Stimulated activated CD8-positive, alpha-beta memory T cell treated with anti-CD3 and anti-CD28 coated beads, Interleukin-15, amount 100 ng/mL, for 24 hours (primary cell): ENCODE measurements at places on chromosomes 7 and 10.

- DNase-seq = no peak
These were observed 245.5 kb upstream of the PPP2R2D start for GRCh38 chr10:131655101-131655849.

- DNase-seq = no peak
These were observed 12.5 kb downstream of the PYROXD2 start for GRCh38 chr10:98402478-98402877.

DNA sequence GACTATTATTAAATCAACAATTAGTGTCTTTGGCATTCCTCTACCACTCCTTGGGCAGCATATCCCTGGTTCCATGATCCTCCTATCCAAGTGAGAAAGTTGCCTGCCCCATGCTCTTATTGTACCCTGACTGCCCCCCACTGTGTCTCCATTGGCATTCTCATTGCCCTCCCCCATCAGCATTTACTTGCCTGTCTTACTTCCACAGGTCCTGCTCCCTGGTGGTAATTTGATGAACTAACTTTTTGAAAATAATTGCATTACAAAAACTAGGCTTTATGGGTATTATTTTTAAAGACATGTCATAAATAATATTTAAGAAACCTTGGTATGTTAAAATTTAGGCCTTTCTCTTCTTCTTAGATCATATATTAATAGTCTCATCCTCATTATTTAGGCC, 346.4 kb downstream of the PCLO start:
- DNase-seq = no peak

DNA sequence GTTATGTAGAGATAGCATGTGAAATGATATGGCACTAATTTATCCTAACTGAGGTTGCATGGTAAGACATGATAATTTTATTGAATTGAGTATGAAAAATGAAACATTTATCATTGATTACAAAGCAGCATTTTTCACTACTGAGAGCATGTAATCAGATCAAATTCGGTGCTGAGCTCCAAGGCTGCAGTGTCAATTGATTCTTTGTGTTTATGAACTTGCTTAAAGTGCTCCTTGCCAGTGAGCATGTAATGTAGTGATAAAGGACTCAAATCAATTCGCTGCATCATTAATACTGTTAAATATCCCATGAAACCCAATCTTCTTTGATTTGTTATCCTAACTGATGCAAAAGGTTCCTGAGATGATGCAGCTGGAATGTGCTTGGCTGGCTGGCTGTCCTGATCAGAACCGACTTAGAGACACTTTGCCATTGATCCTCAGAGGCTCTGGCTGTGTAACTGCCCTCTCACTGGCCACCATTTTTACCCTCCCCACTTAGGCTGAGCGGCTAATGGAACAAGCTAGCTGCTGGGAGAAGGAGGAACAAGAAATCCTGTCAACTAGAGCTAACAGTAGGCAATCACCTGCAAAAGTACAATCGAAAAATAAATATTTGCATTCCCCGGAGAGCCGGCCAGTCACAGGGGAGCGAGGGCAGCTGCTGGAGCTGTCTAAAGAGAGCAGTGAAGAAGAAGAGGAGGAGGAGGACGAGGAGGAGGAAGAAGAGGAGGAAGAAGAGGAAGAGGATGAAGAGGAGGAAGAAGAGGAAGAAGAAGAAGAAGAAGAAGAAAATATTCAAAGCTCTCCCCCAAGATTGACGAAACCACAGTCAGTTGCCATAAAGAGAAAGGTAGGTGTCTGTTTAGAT, 89.8 kb upstream of the SAMD8 start:
- DNase-seq = no peak

GRCh38 chr7:155846156-155846555, 33.9 kb upstream of the SHH start:
- DNase-seq = no peak

- DNase-seq = no peak
These were observed 26.8 kb upstream of the ARMC3 start for GRCh38 chr10:22900841-22901601.

DNA sequence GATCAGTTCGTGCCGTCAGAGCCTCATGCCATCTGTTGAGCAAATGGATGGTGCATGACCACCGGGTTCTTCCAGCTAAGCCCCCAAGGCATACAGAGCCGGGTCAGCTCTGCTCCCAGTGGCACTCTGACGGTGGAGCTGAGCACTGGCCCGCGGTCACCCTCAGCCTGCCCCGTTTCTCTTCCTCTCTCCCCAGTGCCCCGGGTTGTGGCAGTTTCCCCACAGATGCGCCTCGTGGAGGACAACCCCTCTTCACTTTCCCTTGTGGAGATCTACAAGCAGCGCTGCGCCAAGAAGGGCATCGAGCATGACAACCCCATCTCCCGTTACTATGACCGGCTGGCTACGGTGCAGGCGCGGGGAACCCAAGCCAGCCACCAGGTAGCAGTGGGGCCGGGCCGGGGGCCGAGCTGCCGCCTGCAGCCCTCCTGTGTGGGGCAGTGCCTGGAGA, 129.9 kb downstream of the TRRAP start:
- DNase-seq = no peak

DNA sequence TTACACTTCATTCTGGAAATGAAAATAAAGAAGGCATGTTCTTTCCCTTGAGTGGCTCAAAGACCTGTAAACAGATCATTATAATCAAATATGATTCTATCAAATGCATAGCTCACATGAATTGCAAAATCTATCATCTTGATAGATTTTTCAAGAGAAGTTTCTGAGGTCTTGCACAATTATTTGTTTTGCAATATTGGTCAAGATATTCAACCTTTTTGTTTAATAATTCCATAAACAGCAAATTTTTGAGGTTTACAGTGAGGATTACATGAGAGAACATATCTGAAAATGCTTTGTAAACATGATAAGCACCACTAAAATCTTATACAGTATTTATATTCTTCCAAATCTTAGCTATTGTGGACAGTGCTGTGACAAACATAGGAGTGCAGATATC, 160.8 kb downstream of the HDAC9 start:
- DNase-seq = no peak

DNA sequence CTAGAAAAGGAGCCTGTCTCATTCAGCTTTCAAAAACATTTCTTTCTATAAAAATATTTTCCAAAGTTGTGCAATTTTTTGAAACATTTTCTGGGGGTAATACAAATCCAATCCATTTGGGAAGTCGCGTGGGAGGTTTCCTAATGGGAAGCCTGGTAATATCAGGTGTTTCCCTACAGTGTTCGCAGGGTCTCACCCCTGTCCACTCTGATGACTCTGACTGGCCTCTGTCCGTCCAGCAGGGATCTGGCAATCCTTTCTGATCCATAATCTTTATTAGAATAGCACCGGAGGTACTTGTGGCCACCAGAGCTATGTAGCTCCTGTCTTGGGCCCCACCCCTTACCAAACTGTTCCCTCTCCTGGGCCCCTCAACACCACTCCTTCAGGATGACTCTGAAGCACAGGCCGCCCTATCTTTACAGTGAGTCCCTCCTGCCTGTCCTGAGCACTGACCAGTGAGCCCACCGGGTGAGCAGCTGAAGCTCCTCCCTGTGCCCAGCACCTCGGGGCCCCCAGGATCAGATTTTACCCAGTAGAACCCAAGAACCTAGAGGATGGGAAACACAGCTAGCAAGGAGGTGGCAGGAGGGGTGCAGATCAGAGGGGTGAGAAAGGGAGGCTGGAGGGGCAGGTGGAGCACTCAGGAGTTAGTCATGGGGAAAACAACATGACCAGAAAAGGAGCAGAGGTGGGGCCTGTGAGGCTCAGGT, 84.8 kb downstream of the PTPRE start:
- no peak for DNase-seq

DNA sequence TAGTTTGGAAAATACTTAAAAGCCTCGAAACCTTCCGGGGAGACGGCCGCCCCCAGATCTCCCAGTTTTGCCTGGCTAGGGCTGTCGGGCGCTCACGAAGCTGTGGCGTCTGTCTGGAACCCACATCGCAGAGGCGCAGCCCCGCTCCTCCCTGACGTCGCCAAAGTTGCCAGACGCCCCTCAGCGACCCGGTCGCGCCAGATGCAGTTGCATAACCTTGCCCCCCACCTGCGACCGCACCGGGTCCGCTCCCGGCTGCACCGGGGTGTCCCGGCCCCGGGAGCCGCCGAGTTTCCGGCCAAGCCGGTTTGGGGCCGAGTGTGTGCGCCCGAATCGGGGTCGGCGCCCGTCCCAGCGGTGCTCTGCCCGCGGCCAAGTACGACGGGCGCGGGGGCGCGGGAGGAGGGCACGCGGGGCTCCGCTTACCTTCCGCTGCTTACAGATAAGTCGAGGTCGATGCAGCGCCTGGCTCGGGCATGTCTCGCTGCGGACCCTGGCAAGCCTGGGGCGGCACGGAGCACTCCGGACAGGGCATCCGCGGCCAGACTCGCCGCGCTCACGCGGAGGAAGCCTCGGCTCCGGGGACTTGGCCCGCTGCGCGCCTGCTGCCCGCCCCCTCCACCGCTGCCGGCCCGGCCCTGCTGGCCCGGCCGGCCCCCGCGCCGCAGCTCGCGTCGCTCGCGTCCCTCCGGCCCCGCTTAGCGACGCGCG, 665 bp downstream of the INSYN2A start:
- no peak for DNase-seq

DNA sequence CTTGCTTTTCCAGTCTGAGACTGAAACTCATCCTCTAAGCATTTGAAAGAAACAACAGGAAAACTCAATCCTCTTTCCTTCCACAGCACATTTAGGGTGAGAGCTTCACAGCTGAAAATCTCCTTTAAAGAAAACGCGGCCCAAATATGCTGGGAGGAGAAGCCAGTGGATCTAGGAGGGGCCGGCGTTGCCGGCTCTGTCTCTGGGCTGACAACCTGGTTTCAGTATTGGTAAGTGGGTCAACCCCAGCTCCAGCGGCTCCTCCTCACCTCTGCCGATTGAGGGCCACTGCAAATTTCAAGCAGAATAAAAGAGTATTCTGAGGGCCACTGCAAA, 75.3 kb upstream of the CPXM2 start:
- DNase-seq = no peak

DNA sequence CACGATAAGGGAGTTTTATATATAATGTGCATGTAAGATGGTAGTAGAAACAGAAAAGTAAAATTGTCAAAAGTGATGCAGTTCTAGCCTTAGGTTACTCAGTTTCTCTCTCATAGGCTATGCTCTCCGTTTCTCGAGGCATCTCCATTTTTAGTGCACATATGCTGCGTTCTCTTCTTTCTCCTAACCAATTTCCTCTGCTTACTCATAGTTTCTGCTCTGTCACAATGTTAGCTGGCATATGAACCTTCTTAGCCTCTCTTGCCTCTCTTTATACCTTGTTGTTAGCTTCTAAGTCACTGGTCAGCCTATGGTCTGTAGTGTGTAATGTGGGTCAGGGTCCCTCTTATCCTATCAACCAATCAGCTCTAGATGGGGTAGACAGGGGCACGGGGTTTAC, 280.6 kb upstream of the ETV1 start:
- no peak for DNase-seq

GRCh38 chr10:102460836-102461186, 9.5 kb upstream of the C10orf95 start:
- DNase-seq = no peak

GRCh38 chr7:158343526-158343925, 244.1 kb downstream of the PTPRN2 start:
- no peak for DNase-seq

DNA sequence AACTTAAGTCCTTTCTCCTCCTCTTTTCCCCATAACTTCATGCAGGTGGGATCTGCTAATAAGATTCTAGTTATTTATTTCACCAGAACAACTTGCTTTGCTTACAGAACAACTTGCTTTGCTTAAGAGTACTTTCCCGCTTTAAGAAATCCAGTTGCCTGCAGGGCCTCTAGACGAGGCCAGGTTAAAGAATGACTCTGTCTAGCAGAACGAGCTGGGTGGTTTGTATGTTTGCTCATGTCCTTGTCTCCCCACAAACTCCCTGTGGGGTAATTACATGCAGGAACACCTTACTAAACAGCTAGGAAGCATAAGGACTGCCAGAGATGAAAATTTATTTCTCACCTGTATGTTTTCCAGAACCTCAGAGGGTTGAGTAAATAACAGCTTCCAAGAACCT, 8.8 kb upstream of the FZD8 start:
- no peak for DNase-seq

DNA sequence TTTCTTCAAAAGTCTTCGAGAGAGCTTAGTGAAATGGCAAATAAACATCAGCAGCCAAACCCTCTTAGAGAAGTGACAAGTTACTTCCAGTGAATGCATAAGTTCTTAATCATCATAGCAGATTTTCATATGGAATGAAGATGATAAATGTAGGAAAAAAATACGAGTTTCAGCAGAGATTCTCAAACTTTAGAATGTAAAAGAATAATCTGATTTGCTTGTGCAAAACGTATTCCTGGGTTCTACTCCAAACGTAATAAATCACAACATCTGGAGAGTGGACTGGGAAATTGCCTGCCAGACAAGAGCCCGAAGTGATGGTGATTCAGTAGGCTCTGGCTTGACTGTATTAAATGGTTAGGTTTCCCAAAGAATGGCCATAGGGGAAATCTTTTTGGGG, 62.2 kb downstream of the AKR1E2 start:
- no peak for DNase-seq

- DNase-seq = peak; percentile 65
These were observed 42.7 kb downstream of the LDB3 start for GRCh38 chr10:86710987-86711512.

DNA sequence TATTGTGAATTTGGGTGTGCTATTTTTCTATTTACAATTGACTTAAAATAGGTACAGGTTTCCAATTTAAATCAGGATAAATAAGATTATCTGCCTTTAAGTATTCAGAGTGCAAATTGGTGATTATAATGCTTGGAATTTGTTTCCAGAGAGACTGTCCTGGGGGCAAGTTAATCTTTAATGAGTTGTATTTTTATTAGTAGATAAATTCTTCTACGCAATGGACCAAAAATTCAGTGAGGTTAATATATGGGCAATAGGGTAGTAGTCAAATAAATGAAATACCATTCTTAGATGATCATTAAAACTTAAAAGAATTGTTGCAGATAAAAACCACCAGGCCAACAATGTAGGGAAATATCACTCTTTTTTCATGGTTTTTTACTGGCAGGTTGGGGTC, 3.4 kb downstream of the BICC1 start:
- DNase-seq = no peak

GRCh38 chr7:14596421-14596820, 306.1 kb downstream of the DGKB start:
- no peak for DNase-seq

GRCh38 chr10:23717913-23718312, 279.0 kb downstream of the OTUD1 start:
- no peak for DNase-seq

DNA sequence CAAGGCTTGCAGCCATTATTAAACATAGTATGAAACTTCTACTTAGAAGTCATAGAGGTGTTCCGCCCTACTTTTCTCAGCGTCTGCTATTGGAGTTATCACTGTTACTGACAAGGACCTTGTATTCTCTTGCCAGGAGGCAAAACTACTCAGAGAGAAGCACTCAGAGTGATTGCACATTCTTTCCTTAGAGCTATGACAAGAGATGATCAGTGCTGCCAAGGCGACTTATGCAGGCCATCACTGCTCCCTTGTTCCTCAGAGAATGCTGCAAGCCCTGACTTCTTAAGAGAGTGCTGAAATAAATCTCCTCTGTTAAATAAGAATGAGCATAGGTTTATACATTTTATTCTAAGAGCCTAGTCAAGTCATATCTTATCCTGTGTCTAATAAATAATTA, 534.6 kb upstream of the PHF14 start:
- no peak for DNase-seq
